ENCODE measurements at places on chromosomes 2 and 18. TPM values are rescaled to one million over a fixed set of nuclear protein-coding genes. Genes with fewer than 3 reads are reported as not detected.

- no peak for DNase-seq
Observed at GRCh38 chr2:228725031-228725430, 543.5 kb upstream of the SPHKAP start.

TXNDC2 gene
- 0.19 TPM for total RNA-seq

DNA sequence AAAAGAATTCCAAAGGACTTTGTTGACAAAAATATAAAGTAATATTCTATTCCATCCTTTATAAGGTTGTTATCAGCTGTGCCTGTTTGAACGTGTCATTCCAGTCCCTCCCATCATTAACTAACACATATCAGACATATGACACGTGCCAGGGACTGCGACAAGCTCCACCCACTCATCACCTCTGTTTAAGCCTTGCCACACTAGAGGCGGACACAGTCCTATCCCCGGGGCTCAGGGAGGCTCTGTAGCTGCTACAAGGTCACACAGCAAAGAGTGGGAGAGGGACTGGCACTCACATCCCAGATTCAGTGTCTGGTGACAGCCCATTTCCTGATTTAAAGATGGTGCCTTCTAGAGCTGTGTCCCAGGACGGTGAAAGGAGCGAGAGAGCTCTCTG lies 30.0 kb downstream of the TBC1D8 start:
- DNase-seq, result no peak

- no peak for DNase-seq
Observed at GRCh38 chr2:201633661-201634249, 9.5 kb downstream of the TMEM237 start.

DNA sequence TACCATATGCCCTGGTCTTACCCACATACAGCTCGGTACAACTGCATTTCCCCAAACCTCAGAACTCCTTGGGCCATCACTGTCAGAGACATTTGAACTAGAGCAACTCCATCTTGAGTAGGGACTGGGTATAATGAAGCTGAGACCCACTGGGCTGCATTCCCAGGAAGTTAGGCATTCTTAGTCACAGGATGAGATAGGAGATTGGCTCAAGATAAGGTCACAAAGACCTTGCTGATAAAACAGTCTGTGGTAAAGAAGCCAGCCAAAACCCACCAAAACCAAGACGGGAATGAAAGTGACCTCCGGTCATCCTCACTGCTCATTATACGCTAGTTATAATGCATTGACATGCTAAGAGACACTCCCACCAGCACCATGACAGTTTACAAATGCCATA lies 131.3 kb downstream of the PIK3C3 start:
- DNase-seq, result no peak

- DNase-seq, result no peak
Observed at GRCh38 chr18:79952996-79953559, 1.6 kb upstream of the SLC66A2 start.

- no peak for DNase-seq
Observed at GRCh38 chr18:213505-213904, 54.3 kb downstream of the THOC1 start.

GRCh38 chr18:3062798-3063680 lies 50.1 kb upstream of the LPIN2 start:
- DNase-seq, result peak; percentile 59

- no peak for DNase-seq
Observed at GRCh38 chr2:212361174-212361756, 177.3 kb downstream of the ERBB4 start.

NFATC1 gene
- 21.6 TPM for total RNA-seq

DNA sequence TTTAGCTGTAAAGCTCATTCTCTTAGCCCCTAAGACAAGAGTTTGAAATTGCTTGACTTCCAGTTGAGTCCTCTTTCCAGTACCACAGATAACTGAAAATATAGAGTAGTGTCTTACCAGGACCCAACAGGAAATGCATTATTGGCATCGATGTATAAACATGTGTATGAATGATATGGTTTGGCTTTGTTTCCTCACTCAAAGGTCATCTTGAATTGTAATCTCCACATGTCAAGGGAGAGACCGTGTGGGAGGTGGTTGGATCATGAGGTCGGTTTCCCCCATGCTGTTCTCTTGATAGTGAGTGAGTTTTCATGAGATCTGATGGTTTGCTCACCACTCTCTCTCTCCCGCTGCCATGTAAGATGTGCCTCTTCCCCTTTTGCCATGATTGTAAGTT lies 745.0 kb downstream of the TMEM182 start:
- DNase-seq, result no peak
